ENCODE measurements at places on chromosomes 2 and 18. TPM values are rescaled to one million over a fixed set of nuclear protein-coding genes. Genes with fewer than 3 reads are reported as not detected.

Gene GPR35
- total RNA-seq, result 2.5 TPM

Gene OSR1
- 50.3 TPM for total RNA-seq

GRCh38 chr2:29962922-29963321 lies 41.5 kb upstream of the ALK start:
- no peaks in the 10 kb centered on the region for H3K36me3 ChIP-seq
- DNase-seq, result no peak
- no peaks in the 10 kb centered on the region for H3K4me1 ChIP-seq
- no peaks in the 10 kb centered on the region for H3K27me3 ChIP-seq

Gene FIGN
- total RNA-seq, result 11.0 TPM

GRCh38 chr2:200695191-200695590 lies 109.4 kb downstream of the AOX1 start:
- H3K27me3 ChIP-seq, result no peaks in the 10 kb centered on the region
- no peaks in the 10 kb centered on the region for H3K36me3 ChIP-seq
- no peak overlapping the region for H3K27ac ChIP-seq
- H3K4me3 ChIP-seq, result no peak overlapping the region

Gene DYSF
- total RNA-seq, result 19.5 TPM

DNA sequence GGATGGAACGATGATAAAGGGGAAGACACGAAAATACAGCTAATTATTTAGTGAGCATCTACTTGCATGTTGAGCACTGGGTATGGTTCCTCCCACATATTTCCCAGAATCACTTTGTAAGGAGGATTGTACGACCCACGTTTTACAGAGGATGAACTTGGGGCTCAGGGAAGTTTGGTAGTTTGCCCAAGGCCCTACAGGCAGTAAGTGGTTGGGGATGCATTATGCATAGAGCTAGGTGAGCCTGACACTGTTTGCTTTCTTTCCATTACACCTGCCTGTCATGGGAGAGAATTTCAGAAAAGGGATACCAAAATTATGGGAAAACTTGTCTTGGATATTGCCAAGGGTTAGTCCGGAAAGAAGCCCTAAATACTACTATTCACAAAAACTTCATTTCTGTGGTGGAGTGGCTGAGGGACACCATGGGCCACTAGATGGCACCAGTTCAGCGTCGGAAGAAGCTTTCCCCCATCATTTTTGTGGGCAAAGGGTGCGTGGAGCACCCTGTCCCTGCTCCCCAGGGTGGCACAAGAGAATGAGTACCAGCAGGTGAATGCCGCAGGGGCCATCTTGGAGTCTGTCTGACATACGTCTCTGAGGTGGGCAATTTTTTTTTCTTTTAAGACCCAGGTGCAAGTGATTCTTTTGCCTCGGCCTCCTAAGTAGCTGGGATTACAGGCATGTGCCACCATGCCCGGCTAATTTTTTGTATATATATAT lies 23.5 kb upstream of the C18orf32 start:
- no peaks in the 10 kb centered on the region for H3K4me1 ChIP-seq
- no peaks in the 10 kb centered on the region for H3K36me3 ChIP-seq
- H3K27ac ChIP-seq, result no peak overlapping the region
- DNase-seq, result no peak
- no peak overlapping the region for H3K4me3 ChIP-seq
- peaks cover 4% of the 10 kb centered on the region for H3K27me3 ChIP-seq

DNA sequence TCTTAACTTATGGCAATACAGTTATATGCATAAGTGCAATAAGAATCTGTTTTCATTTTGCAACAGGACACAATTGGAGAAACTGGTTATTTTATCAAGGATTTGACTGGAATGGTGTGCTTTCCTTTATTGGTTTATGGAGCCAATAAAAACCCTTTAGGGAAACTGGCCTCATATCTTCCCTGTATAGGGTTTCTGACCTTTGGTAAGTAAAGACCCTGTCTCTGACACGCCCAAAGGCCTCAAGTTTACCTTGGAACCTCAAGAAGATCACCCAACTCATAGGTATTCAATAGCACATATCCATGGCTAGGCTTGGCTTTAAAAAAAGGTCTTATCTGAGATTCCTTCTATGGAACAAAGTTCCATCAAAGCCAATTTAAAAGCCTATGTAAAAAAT lies 11.2 kb downstream of the HAAO start:
- H3K36me3 ChIP-seq, result no peaks in the 10 kb centered on the region
- no peak overlapping the region for H3K27ac ChIP-seq
- no peaks in the 10 kb centered on the region for H3K27me3 ChIP-seq

GRCh38 chr18:60982928-60983327 lies 350.3 kb upstream of the CDH20 start:
- H3K27ac ChIP-seq, result no peak overlapping the region
- no peak for DNase-seq
- no peaks in the 10 kb centered on the region for H3K4me1 ChIP-seq
- H3K4me3 ChIP-seq, result no peak overlapping the region

DNA sequence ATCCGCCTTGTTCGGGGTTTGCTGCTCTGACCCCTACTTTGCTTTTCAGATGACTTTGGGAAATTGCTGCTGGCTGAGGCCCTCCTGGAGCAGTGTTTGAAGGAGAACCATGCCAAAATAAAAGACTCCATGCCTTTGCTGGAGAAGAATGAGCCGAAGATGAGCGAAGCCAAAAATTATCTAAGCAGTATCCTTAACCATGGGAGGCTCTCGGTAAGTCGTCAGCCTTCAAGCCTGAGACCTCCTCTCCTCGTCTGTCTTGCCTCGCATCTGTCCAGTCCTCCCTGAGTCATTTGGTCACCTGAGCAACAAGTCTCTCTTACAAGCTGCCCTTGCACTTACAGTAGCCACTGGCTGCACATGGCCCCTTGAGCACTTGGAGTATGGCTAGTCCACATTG lies 34.7 kb upstream of the MCFD2 start:
- H3K36me3 ChIP-seq, result peaks cover 41% of the 10 kb centered on the region
- no peak for DNase-seq
- H3K27ac ChIP-seq, result no peak overlapping the region
- H3K4me1 ChIP-seq, result peaks cover 32% of the 10 kb centered on the region
- H3K4me3 ChIP-seq, result no peak overlapping the region
- H3K27me3 ChIP-seq, result no peaks in the 10 kb centered on the region

GRCh38 chr2:65503746-65504145 lies 71.3 kb upstream of the SPRED2 start:
- H3K4me1 ChIP-seq, result no peaks in the 10 kb centered on the region
- H3K4me3 ChIP-seq, result no peak overlapping the region

Gene SERPINB5
- total RNA-seq, result not detected

DNA sequence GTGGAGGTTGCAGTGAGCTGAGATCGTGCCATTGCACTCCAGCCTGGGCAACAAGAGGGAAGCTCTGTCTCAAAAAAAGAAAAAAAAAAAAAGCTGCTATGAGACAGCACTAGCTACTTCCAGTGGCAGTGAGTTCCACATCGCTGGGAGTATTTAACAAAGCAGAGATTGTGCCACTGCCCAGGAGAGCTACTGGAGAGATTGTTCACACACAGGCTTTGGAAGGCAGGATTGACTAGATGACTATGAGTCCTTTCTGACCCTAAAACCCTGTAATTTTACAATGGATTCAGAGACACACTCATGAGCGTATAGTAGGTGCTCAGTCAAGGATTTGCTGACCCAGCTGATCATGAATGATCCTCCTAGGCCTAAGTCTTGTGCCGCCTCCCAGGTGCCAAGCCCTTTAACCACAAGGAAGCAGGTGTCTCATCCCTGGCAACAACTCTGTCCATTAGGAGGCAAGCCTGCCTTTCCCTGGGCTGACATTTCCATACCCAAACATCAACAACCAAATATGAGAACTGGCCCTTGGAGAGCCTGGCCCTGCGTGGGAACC lies 45.0 kb upstream of the ODC1 start:
- DNase-seq, result no peak
- H3K4me1 ChIP-seq, result no peaks in the 10 kb centered on the region
- H3K27ac ChIP-seq, result no peak overlapping the region
- H3K27me3 ChIP-seq, result no peaks in the 10 kb centered on the region
- H3K36me3 ChIP-seq, result no peaks in the 10 kb centered on the region

Gene TUBA3E
- total RNA-seq, result not detected

- H3K4me3 ChIP-seq, result no peak overlapping the region
- peaks cover 21% of the 10 kb centered on the region for H3K4me1 ChIP-seq
- peak overlapping the region; percentile 25 for H3K27ac ChIP-seq
- no peaks in the 10 kb centered on the region for H3K27me3 ChIP-seq
- peaks cover 8% of the 10 kb centered on the region for H3K36me3 ChIP-seq
- DNase-seq, result no peak
These were observed 9.5 kb downstream of the SLC1A4 start for GRCh38 chr2:64998658-64999061.

DNA sequence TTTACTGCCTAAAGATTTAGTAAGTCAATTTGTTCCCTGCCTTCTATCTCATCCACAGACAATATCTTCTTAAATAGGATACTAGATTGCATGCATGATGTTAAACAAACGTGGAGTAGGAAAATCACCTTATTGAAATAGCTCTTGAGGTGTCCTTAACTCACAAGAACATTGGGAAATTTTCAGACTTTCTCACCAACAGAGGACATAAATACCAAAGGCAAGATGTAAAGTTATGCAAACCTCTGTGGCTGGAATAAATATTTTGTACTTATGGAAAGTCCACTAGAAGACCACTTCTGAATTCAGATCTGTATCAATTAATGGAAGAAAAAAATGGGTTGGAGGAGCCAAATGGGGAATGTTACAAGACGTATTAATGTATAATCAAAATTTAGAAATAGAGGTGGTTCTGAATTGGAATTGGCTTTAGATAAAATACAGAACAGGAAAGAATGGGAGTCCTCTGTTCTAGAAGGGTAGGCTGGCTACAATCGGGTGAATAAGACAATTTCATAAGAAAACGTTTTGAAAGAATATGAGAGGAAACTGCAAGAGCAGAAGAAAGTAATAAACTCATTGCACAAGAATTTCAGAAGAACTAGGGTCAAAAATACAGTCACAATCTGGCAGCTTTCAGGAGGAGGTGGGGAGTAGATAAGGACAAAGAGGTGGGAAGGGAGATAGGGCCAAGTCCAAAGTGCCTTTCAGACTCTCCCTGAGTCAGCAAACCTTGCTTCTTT lies 69.3 kb upstream of the FN1 start:
- peaks cover 14% of the 10 kb centered on the region for H3K4me1 ChIP-seq
- no peaks in the 10 kb centered on the region for H3K27me3 ChIP-seq
- no peak for DNase-seq
- no peak overlapping the region for H3K4me3 ChIP-seq
- H3K36me3 ChIP-seq, result no peaks in the 10 kb centered on the region

GRCh38 chr2:154698296-154698720 lies at the start of gene KCNJ3:
Gene KCNJ3, plus strand, starts transcription at chr2:154698695. Its CDS starts 81 bp downstream, at chr2:154698776.
- no peak for DNase-seq
- H3K4me1 ChIP-seq, result peaks cover 40% of the 10 kb centered on the region
- peak within 1 kb of the TSS; percentile 64 for H3K27ac ChIP-seq
- no peaks in the 10 kb centered on the region for H3K36me3 ChIP-seq
- H3K4me3 ChIP-seq, result peak within 1 kb of the TSS; percentile 61

Gene C1GALT1C1L
- total RNA-seq, result 0.80 TPM

- no peak for DNase-seq
- peaks cover 15% of the 10 kb centered on the region for H3K36me3 ChIP-seq
- peak overlapping the region; percentile 76 for H3K27ac ChIP-seq
These were observed 21.7 kb downstream of the LBH start for GRCh38 chr2:30252723-30253701.

Gene MAP3K2
- total RNA-seq, result 68.5 TPM

GRCh38 chr2:197614532-197614931 lies 60.9 kb downstream of the RFTN2 start:
- H3K4me3 ChIP-seq, result no peak overlapping the region
- no peak overlapping the region for H3K27ac ChIP-seq

DNA sequence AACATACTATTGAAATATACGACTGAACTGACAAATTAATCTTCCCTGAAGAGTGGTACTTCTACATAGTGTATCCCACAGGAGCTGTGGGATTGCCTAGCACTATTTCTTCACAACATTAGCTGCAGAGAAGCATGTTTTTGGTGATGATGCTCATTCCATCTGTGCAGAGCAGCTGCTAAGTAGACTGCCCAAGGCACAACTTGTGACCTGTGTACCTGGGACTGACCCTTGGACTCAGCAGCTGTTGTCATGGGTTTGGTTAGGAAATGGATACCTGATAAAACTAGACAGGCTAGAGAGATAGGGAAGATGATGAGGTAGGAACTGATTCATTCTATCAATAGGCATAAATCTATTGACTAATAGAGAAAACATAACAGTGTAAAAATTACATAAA lies 1204.0 kb downstream of the DSC3 start:
- no peak overlapping the region for H3K27ac ChIP-seq
- DNase-seq, result no peak
- H3K4me1 ChIP-seq, result no peaks in the 10 kb centered on the region
- no peak overlapping the region for H3K4me3 ChIP-seq
- no peaks in the 10 kb centered on the region for H3K27me3 ChIP-seq
- H3K36me3 ChIP-seq, result no peaks in the 10 kb centered on the region

Gene ABHD1
- 0.92 TPM for total RNA-seq

All from esophagus muscularis mucosa (tissue), 4 donors.